ENCODE measurements at places on chromosomes 6 and 20.

- DNase-seq = no peak
Observed at GRCh38 chr20:884983-885952, 30.9 kb downstream of the ANGPT4 start.

- DNase-seq = no peak
Observed at GRCh38 chr6:32050562-32050961, 12.3 kb downstream of the CYP21A2 start.

DNA sequence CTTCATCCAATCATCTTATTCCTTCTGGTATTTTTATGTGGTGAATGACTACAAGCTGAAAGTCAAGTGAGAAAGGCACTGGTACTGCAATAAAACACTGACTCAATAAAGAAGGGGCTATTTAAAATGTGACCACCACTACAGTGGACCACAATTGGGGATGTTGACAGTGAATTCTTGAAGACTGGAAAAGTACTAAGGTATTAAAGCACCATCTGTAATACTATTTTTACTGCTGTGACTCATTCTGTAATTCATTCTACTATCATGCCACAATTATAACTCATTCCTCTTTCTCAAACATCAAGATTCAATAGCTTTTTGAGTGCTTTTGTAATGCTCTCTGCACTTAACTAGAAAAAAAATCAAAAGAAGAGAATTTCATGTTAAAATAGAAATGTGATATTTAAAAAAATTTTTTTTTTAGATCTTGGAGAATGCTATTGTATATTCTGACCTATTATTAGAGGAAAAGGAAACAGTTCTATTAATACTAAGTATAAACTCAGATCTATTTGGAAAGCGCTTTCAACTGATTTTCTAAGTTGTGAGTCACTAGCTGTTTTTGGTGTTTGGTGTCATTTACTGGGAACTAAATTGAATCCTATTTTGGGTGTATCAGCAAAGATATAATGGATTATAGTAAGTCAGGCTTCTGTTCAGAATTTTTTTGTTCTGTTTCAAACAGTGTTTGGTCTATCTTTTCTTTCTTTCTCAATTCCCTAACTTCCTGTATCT, 104.7 kb upstream of the TMEM170B start:
- DNase-seq = no peak

- no peak for DNase-seq
Observed at GRCh38 chr6:143974089-143974488, 34.0 kb downstream of the PLAGL1 start.

DNA sequence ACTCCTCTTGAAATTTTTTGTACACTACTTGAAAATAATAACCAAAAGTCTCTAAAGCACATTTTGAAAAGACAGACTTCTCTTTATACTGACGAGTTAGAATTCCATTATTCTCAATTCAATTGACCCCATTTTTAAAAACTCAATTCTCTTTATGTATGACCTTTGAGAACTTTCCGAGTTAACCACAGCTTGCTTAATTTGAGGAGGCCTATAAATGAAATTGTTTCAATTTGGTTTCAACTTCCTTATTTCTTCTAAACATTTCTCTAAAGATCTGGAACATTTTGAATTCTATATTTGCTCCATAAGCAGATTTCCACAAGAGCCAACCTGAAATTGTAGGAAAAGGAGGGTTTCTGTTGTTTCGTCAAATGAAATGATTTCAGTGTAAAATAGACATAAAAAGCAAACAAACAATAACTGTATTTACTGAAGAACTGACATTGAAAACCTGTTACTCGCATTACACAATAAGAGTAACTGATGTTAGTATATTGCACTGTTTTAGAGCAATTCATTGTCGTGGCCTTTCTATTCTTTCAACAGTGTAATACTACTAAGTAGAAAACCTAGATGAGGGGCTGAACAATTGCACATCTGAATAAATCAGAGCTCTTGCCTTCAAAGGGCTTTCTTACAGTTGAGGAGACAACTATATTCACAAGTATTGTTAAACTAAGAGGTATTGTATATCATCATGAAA, 223.6 kb downstream of the HIVEP2 start:
- DNase-seq = no peak

- no peak for DNase-seq
Observed at GRCh38 chr20:20060234-20060998, 8.1 kb downstream of the CFAP61 start.

DNA sequence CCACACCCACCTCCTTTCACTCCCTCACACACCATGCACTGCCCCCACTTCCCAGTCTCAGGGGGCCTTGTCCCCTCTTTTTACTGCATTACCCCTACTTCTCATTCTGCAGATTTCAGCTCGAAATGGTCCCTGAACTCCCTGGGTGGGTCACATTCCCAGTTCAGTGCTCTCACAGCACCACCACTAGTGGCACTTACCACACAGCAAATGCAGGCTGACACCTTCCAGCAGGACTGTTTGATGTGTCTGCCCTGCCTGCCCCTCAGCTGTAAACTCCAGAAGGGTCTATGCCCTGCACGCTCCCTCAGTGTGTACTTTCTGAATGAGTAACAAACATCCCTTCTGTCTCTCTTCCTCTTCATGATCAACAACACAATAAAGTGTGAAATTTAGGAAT, 4.0 kb downstream of the DYNLT1 start:
- DNase-seq = no peak

DNA sequence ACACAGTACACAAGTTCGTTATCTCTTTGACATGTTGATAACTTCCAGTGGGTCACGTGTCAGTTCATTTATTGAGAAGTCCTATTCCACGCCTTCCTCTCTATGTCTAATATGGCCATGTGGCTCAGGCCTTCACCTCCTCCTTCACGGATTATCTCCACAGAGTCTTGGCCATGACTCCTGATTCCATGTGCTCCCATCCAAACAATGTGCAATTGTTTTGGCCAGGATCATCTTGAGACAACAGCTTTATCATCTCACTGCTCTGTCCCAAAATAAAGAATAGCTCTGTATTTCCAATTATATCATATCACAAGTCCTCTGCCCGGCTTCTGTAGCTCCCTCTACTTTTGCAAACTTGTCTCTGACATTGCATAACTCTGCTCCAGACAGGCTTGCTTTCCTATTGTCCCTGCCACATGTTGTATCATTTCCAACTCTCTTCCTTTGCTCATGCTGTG, 11.1 kb upstream of the TXNDC5 start:
- DNase-seq = no peak

- DNase-seq = no peak
Observed at GRCh38 chr6:155448668-155449449, 6.8 kb downstream of the NOX3 start.
